Left kidney (tissue), 8 donors: ENCODE measurements at places on chromosomes 2 and 18. TPM values are rescaled to one million over a fixed set of nuclear protein-coding genes. Genes with fewer than 3 reads are reported as not detected.

DNA sequence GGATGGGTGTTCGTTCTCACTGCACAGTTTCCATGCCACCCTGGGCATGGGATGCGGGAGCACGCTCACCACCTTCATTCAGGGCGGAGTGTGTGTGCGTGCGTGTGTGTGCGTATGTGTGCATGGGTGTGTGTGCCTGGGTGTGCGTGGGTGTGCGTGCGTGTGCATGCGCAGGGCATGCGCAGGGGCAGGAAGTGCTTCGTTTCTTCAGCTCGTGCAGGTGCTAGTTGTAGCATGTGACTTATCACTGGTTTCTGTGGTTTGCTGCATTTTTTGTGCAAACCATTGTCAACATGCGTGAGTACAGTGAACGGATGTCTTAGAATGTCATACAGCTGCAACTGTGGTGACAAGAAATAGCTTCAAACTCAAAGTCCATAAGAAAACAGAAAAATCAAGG, 179.5 kb downstream of the PTGR3 start:
- DNase-seq, result no peak

NHEJ1 gene
- polyA plus RNA-seq, result 22.2 TPM

RUFY4 gene
- 0.32 TPM for polyA plus RNA-seq

NT5DC4 gene
- 0.83 TPM for polyA plus RNA-seq

TPO gene
- 0.20 TPM for polyA plus RNA-seq

- DNase-seq, result no peak
Measured at GRCh38 chr2:101770726-101771125, 73.2 kb downstream of the MAP4K4 start.
